ENCODE measurements at places on chromosomes 16 and 17.

- DNase-seq = peak; percentile 16
These were observed 43.1 kb downstream of the TBCD start for GRCh38 chr17:82794781-82795482.

- peak; percentile 47 for DNase-seq
These were observed 202.6 kb upstream of the MYOCD start for GRCh38 chr17:12463102-12463501.

GRCh38 chr16:85724936-85725335 lies 26.0 kb downstream of the C16orf74 start:
- no peak for DNase-seq

DNA sequence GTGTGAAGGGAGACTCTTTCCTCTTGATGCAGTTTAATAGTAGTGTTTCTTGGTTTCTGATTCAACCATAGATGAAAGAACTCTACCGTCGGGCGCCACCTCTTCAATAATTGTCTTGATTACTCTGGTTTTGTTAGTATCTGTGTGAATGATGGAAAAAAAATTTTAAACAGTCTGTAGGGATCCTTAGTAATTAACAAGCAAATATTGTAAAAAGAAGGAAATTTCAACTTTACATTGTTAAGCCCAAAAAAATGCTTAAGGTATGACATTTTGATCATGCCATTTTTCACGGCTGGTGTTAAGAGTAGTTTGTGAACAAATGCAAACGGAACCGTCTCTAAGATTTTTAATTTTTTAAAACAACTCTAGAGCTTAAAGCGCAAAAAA lies 4.1 kb downstream of the KRT10 start:
- DNase-seq = no peak

All from amniotic epithelial cell (primary cell).